Activated CD8-positive, alpha-beta memory T cell treated with anti-CD3 and anti-CD28 coated beads for 36 hours (primary cell): ENCODE measurements at places on chromosomes 7 and 10. TPM values are rescaled to one million over a fixed set of nuclear protein-coding genes. Genes with fewer than 3 reads are reported as not detected.

ATG9B gene
- 6.3 TPM for total RNA-seq

ZNF735 gene
- not detected for total RNA-seq

NOS3 gene
- 9.7 TPM for total RNA-seq

OR2F1 gene
- not detected for total RNA-seq

GIMAP6 gene
- 27.4 TPM for total RNA-seq

C10orf53 gene
- not detected for total RNA-seq

DOCK4 gene
- 1.6 TPM for total RNA-seq

MMS19 gene
- total RNA-seq = 100 TPM

IKZF1 gene
- total RNA-seq = 232 TPM

SLC26A5 gene
- total RNA-seq = not detected

MSS51 gene
- total RNA-seq = 1.5 TPM

EN2 gene
- total RNA-seq = not detected

GRM3 gene
- total RNA-seq = not detected

PRKCQ gene
- 47.0 TPM for total RNA-seq

IDI2 gene
- total RNA-seq = not detected

CLDN4 gene
- total RNA-seq = not detected

PRLHR gene
- total RNA-seq = not detected

PRXL2A gene
- total RNA-seq = 14.0 TPM

OPN4 gene
- total RNA-seq = not detected

H2BK1 gene
- not detected for total RNA-seq

RADIL gene
- total RNA-seq = 0.17 TPM

ARMC3 gene
- total RNA-seq = not detected

ETV1 gene
- 0.38 TPM for total RNA-seq

EVX1 gene
- total RNA-seq = not detected

RAPGEF5 gene
- total RNA-seq = 0.46 TPM

GPRIN2 gene
- not detected for total RNA-seq

RALA gene
- total RNA-seq = 31.1 TPM

PTPRN2 gene
- 0.36 TPM for total RNA-seq

HNRNPH3 gene
- total RNA-seq = 171 TPM

HOXA10 gene
- not detected for total RNA-seq

RELN gene
- total RNA-seq = not detected

HECW1 gene
- total RNA-seq = not detected

NME8 gene
- total RNA-seq = not detected

SLC13A4 gene
- not detected for total RNA-seq

ZMIZ2 gene
- total RNA-seq = 135 TPM

GRM8 gene
- not detected for total RNA-seq

MBL2 gene
- total RNA-seq = not detected

NUTM2E gene
- not detected for total RNA-seq

NUTM2A gene
- total RNA-seq = 0.38 TPM
